NCI-H1436 (cell line): ENCODE measurements at places on chromosomes 2 and 18.

DNA sequence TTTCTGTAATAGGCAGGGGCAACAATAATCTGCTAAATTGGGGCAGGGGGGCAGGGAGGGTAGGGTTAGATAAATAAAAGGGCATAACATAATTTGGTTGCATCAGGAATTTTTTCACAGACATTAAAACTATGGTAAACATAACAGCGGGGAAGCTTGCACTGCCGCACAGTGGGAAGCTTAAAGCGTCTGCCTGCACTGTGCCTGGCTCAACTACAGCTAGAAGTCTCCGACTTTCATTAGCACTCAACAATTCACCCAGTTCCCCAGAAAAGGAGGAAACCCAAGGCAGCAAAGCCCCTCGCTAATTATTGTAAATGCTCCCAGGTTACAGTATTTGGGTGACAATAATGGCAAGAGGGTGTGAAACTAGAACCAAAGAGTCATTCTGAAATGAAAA is 562.9 kb downstream of the ARHGAP15 start:
- no peak for DNase-seq

GRCh38 chr2:128420776-128421175 is 102.1 kb upstream of the HS6ST1 start:
- DNase-seq: no peak

GRCh38 chr2:47867205-47867604 is 39.1 kb downstream of the FBXO11 start:
- DNase-seq: no peak

DNA sequence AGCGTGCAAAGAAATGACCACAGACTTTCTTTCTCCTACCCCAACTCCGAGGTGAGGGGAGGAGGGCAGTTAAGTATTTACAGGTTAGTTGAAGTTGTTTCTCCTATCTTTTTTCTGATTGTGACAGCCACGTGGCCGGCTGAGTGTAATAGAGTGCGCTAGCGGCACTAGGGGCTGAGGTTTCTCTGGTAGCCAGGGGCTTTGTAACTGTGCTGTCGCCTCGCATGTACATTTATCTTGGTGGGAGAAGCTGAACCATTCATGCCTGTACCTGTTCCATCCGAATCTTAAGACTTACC is 214.1 kb upstream of the STON1 start:
- DNase-seq: peak; percentile 1

GRCh38 chr2:227485429-227485828 is 13.5 kb downstream of the AGFG1 start:
- DNase-seq: no peak

DNA sequence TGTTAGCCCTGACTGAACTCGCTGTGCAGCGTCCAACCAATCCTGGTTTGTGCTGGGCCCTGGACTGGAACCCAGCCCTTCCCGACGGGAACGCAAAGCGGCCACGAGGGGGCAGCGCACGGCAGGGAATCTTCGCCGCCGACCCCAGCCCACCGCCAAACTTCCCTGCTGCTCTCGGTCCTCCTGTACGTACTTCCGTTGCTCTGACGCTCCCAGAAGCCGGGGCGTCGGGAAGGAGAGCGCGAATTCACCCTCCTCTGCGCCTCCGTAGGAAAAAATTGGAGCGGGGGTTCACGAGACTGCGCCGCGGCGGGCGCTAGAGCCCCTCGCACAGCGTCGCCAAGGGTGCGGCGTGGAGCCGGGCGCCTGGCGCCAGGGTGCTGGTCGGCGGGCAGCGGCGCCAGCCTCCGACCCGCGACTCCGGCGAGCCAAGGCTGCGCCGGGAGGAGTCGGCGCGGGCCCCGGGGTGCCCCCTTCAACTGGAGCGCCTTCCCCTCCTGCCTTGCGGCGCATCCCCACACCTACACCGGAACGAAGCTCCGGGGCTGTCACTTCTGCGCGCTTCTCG is 873 bp upstream of the SH3RF3 start:
- peak; percentile 30 for DNase-seq

DNA sequence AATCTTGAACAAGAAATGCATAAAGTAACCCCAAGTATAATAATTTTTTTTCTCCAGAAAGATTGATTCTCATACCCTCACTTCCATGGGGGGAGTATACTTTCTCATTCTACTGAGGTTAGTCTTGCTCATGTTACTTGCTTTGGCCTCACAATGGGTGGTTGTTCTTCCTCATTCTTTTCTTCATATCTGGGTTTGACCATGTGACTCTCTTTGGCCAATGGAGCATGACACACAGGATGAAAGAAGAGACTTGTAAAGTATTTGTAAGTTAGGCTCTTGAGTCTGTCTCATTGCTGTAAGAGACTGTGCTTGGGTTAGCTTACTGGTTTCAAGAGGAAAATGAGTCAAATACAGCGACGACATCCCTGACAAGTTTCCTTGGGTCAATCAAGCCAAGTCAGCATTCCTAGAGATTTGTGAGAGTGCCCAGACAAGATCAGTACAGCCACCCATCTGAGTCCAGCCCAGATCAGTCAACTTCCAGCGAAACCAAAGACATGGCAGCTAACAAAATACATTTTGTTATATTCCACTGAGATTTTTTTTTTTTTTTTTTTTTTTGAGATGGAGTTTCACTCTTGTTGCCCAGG is 970.2 kb downstream of the BCL11A start:
- DNase-seq: no peak

DNA sequence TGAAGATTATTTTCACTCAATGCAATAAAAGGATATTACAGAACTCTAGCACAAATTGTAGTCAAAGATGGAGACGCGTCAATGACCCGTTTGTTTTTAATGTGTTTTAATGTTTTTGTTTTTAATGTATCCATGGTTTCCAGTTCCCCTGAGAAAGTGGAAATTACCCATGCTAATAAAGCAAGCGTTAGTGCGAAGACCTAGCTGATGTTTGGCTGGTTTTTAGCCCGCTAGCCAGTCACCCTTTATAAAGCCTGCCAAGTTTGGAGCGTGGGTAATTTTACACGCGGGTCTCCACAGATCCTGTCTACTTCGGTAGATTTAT is 430 bp upstream of the CHMP1B start:
- peak; percentile 37 for DNase-seq

GRCh38 chr2:212318636-212319035 is 220.0 kb downstream of the ERBB4 start:
- no peak for DNase-seq

GRCh38 chr18:50696929-50697328 is 122.9 kb downstream of the MRO start:
- DNase-seq: no peak

- no peak for DNase-seq
Measured at GRCh38 chr2:207926133-207926988, 99.0 kb downstream of the PLEKHM3 start.
